ENCODE measurements at places on chromosomes 11 and 22. TPM values are rescaled to one million over a fixed set of nuclear protein-coding genes. Genes with fewer than 3 reads are reported as not detected.
A peak's percentile ranks its signal among the peaks of the same experiment; 100 is the strongest.

- no peak for DNase-seq
Observed at GRCh38 chr11:65844231-65844872, 10.6 kb downstream of the SNX32 start.

The MYEOV gene
- total RNA-seq, result 0.52 TPM

The SLC16A8 gene
- total RNA-seq, result 0.64 TPM

The PATE2 gene
- not detected for total RNA-seq

DNA sequence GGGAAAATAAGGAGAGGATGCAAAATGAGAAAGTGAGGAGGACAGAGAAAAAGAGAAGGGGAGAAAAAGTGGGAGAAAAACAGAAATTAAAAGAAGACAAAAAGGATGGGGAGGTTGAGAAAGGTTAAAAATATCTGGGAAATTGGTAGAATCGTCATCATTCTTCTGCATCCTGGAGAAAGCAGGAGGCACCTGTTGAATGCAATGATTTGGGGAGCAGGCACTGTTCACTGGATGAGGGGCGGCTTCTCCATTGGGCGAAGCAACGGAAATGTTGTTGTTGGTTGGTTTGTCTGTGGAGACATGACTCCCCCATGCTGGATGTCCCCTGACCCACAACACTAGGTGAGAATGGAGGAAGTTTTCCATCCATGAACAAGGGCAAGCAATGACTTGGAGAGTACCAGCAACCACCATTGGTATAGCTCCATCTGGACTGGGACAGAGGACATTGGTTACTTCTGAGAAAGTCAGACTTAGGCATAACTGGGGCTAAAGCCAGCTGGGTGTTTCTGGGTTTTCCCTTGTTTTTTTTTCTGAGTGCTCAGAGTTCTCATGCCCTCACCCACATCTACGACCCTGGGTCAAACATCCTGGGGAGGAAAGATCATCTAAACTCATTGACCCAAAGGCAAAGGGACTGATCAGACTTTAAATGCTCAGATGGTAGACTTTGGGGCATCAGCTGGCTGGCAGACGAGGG lies 11.9 kb upstream of the CD44 start:
- no peak for DNase-seq

DNA sequence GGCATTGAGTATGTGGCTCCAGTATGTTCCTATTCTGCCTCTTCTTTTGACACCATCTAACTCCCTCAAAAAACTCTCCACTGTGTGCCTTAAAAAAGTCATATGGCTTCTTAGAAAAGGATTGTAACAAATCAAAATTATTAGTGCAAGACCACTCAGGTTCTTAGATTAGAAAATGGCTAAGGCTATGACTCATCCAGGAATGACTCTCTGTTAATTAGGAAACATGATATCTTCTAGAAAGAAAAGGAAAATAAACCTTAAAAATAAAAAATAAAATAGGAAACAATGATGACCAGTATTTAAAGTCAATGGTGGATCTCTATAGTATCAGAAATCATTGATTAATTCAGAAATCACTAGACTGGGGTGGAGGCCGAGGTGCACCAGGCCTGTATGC lies 21.7 kb downstream of the SLC25A17 start:
- no peak for DNase-seq

DNA sequence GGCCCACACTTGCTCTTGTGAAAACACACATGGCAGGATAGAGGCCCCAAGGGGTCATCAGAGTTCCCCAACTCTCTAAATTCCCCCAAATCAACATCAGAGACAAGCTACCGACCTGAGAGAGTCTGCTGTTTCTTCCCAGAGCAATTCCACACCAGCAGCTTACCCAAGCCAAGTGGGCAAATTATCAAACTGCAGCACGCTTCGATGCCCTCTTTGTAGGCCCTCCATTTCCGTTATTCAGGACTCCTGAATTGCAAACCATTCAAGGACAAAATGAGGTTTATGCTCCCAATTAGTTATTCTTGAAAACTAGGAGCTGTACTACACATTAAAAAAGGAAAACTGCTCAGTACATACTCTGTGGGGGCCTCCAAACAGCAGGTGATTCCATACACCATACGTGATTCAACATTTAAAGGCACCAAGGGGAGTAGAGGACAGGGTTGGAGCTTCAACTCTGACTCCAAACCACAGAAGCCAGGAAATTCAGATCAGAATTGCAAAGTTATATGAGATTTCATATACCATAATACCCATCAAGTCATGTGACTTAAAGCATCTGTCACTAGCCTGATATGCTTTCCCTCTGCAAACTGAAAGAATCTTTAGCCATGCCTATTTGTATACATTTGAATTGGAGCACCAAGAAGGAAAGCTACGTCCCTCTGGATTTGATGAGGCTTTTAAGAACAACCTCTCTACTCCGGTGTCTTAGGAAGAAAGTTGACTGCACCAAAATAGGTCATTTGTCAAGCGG lies 234.8 kb downstream of the CADM1 start:
- no peak for DNase-seq

The CNTF gene
- total RNA-seq, result 1.3 TPM

- no peak for DNase-seq
Observed at GRCh38 chr11:117670924-117671323, 126.1 kb downstream of the DSCAML1 start.

DNA sequence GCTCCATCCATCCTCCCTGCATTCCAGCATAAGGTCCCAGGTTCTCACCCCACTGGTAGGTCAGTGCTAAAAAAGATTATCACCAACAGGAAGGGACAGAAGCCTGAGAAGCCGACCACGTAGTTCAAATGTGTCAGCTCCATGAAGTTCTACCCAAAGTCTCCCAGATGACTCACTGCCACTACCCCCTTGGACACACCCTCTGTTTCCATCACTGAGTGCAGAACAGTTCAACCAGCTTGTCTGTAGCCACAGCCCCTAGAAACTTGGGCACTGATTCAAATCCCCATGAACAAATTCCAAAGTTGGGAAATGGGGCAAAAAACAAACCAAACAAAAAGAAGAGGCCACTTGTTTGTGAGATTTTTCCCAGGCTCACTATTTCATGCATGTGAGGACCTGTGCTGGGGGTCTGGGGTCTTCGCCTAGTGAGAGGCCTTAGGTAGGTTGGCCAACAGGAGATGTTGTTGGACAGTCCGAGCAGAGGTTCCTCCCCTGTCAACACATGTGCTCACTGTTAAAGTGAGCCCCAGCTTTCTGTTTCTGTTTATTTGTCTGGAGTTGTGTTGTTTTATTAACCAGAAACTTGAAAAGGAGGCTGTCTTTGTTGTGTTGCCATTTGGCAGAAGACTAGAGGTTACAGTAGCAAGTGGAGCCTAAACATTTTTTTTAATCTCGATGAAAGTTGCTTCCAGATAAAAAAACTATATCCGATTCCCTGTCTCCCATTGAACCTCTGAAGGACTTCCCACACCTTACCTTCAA lies 24.2 kb upstream of the FLI1 start:
- DNase-seq, result peak; percentile 89

- DNase-seq, result no peak
Observed at GRCh38 chr11:119372260-119373058, 9.0 kb downstream of the USP2 start.

Data from lung (tissue), 17 donors.